Pancreas (tissue), 10 donors: ENCODE measurements at places on chromosomes 3 and 15. TPM values are rescaled to one million over a fixed set of nuclear protein-coding genes. Genes with fewer than 3 reads are reported as not detected.
A peak's percentile ranks its signal among the peaks of the same experiment; 100 is the strongest.

Gene LINGO1
- 3.0 TPM for total RNA-seq

Gene EFHB
- not detected for total RNA-seq

Gene GCSAM
- not detected for total RNA-seq

Gene ACKR4
- 1.3 TPM for total RNA-seq

Gene ARL14
- total RNA-seq: 1.4 TPM

Gene UTS2B
- 0.26 TPM for total RNA-seq

Gene EFCC1
- total RNA-seq: 0.64 TPM

Gene DUOXA2
- total RNA-seq: 0.43 TPM

Gene PLA2G4E
- not detected for total RNA-seq

- DNase-seq: no peak
These were observed 93.8 kb downstream of the FHIT start for GRCh38 chr3:61157414-61157813.

- no peak for DNase-seq
These were observed 227.7 kb downstream of the TLE3 start for GRCh38 chr15:69869881-69870505.

- DNase-seq: no peak
These were observed 26.4 kb upstream of the MYZAP start for GRCh38 chr15:57565311-57565710.

DNA sequence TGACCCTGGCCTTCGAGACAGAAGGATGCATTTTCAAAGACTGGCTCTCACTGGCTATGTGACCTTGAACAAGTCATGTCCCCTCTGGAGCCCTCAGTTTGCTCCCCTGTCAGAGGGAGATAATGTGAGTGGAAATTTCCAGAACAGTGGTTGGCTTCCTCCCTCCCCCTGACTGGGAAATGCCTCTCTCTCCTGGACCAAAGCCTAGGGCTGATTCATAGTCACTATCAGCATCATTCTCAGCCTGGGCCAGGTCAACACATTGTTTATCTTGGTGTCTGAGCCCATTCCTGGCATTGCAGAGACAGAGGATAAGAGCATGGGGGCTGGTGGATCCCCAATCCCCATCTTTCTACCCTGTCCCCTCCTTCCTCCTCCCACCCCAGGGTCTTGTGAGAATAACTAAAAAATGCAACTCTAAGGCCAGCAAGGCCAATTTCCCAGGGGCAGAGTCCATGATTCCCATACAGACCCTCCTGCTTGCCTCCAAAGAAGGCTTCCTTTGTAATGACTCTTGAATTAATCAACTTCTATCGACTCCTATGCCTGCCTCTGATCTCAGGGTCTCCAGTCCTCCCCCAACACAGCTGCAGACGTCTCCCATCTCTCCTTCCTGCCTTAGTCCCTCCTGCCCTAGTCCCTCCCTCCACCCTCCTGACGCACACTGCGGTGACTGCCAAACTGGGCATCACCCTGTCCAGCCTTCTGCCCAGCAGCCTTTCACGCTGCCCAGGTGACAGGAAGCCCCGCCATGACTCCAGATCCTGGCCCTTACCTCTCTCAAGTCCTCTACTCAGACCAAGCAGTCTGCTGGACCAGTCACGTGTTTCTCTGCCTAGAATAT lies 35.4 kb upstream of the CORO2B start:
- DNase-seq: no peak

DNA sequence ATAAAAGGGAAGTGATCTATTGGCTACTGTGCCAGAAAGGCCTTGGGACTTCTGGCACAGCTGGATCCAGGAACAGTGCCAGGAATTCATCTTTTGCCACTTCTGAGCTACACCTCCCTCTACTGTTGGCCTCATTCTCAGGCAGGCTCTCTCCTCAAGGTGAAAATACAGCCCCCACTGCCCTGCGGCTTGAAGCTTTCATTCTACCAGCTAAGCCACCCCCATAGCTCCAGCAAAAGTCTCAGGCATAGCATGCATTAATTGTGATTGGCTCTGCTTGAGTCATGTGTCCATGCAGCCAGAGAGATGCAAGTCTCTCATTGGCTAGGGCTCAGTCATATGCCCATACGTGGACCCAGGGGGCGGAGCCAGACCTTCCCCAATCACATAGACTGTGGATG lies 142.4 kb downstream of the TPRA1 start:
- no peak for DNase-seq

DNA sequence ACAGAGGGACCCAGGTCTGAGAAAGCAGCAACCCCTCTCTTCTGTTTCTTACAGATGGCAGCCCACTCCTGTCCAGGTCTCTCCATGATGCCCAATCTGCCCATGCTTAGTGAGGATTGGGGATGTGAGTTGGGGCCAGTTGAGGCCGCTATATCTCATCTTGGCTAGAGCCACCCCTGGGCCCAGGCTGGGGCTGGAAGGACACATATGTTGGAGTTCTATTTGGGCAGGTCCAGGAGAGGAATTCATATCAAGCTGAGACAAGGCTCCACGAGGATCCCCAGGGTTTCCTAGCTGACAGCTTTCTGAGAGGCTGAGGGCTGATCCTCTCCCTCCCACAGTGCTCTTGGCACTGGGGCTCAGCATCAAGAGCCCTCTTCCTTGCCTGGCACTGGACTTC lies 11.4 kb downstream of the TGM5 start:
- DNase-seq: no peak

GRCh38 chr3:42228796-42229195 lies 37.2 kb downstream of the CCK start:
- DNase-seq: no peak

GRCh38 chr15:80559761-80560160 lies 135.3 kb upstream of the ABHD17C start:
- DNase-seq: no peak

GRCh38 chr3:8341821-8342247 lies 159.8 kb upstream of the LMCD1 start:
- no peak for DNase-seq

DNA sequence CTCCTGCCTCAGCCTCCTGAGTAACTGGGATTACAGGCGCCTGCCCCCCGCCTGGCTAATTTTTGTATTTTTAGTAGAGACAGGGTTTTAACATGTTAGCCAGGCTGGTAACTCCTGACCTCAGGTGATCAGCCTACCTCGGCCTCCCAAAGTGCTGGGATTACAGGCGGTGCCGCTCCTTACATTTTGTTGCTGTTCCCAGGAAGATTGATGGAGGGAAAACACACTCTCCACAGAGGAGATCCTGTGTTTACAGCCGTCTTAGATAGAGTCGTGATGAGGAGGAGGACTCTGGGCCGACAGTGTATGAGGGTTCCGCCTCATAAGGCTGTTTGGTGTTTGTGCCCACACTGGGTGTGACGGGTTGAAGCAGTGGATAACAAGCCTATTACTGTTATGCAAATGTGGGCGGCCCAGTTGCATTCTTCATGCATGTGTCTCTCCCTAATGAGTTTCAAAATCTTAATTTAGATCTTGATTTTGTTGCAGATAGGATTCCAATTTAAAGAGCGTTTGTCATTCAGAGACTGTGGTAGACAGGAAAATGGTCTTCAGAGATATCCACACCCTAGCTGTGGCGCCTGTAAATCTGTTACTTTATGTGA lies 60.0 kb downstream of the APBA2 start:
- DNase-seq: no peak

- no peak for DNase-seq
These were observed 53.4 kb downstream of the ITPR1 start for GRCh38 chr3:4546346-4547178.

DNA sequence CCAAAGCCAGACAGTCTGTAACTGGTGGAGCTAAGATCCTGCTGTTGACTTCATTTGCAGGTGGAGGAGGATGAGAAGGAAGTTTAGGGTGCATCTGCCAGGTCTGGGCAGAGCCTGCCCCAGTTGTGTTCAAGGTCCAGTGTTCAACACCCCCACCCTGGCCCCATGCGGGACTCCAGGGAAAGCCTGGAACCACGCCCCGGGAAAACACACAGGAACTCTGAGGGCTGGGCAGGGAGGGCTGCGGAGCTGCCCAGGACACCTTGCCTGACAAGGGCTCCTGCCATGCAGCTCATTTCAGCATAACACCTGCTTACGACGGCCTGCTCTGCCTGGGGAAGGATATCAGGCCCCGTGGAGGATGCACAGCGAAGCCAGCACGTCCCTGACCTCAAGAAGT lies 286.3 kb downstream of the XXYLT1 start:
- DNase-seq: no peak

- peak; percentile 79 for DNase-seq
These were observed 1.1 kb downstream of the PLXNB1 start for GRCh38 chr3:48428572-48429316.

- DNase-seq: no peak
These were observed 17.0 kb downstream of the BCL2A1 start for GRCh38 chr15:79953951-79954444.

DNA sequence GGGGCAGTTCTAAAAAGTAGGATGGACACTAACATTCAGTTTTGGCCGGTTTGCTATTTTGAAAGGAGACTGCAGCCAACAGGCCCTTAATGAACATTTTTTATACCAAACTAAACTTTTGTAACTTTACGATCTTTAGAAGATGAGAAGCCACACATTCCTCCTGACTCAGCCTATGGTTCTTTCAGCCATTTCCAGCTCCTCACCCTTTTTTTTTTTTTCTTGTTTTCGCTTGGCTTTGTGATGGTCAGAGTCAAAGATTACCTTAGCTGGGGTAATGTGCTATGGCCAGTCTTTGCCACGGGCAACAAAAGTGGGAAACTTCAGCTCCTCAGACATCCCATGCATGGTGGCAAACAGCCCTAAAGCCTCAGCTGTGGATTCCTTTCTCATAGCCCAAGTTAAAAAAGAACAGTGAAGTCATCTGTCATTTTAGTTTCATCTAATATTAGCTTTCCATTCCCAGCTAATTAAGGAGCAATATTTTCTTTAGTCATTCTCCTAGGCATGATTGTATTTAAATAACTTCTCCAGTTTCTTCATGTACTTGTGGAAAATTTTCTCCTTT lies 368.7 kb downstream of the MFSD1 start:
- DNase-seq: no peak

DNA sequence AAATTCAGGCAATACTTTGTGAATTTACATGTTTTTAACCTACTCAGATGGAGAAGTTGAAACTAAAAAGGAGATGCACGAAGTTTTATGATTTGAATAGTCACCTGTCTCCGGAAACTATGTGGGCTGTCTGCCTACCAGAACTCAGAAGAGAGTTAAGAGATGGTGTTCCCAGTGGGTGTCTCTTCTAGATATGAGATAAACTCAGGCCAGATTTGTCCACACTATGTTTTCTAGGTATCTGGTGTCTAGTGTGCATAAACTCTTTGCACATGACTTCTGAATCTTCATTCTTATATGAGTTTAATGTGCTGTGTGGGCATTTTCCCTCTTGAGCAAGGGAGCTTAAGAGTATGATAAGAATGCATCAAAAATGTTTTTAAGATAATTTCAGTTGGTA lies 222.8 kb downstream of the FOXP1 start:
- DNase-seq: no peak

DNA sequence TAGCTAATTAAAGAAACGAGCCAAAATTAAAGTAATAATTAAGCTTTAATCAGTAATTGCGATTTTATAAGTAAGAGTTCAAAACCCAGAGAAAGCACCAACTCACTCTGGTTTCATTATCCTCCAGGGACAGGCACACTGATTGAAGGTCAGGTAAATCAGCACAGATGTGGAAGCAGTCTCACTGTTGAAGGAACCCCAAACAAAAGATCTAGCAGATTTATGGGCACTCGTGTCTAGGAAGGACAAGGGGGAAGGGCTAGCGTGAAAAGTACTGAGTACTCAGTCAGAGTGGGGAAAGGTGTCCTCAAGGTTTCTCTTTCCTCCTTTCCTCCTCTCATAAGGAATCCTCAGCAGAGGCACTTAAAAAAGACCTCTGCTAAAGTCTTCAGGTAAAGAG lies 320.1 kb downstream of the PYDC2 start:
- no peak for DNase-seq

GRCh38 chr3:32220006-32220405 lies 18.5 kb upstream of the CMTM8 start:
- no peak for DNase-seq

- no peak for DNase-seq
These were observed 3.0 kb upstream of the ANKRD28 start for GRCh38 chr3:15800780-15801179.

GRCh38 chr3:108388136-108389132 lies 92.1 kb downstream of the HHLA2 start:
- DNase-seq: no peak

DNA sequence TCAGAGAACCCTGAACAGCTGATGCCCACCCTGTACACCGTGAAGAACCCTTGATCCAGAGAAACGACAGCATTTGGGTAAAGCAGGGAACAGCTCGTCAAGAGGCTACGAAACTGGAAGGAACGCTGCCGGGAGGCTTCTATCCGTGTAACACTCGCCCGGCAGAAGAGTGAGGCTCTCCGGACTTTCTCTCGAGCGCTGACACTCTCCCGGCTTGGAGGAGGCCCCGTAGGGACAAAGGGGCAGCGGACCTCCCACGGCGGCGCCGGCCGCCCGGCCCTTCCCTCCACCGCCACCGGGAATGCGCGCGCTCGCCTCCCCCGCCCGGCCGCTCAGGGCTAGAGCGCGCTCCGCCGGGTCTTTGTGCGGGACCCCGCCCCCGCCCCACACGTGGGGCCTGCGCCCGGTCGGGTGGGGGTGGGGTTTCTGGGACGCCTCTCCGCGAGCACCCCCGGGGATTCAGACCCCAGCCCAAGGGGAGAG lies 1.7 kb downstream of the HYAL2 start:
- DNase-seq: peak; percentile 73

- no peak for DNase-seq
These were observed 417.1 kb downstream of the TAFA4 start for GRCh38 chr3:68515237-68515636.

GRCh38 chr3:86176445-86176784 lies 814.5 kb downstream of the VGLL3 start:
- no peak for DNase-seq

DNA sequence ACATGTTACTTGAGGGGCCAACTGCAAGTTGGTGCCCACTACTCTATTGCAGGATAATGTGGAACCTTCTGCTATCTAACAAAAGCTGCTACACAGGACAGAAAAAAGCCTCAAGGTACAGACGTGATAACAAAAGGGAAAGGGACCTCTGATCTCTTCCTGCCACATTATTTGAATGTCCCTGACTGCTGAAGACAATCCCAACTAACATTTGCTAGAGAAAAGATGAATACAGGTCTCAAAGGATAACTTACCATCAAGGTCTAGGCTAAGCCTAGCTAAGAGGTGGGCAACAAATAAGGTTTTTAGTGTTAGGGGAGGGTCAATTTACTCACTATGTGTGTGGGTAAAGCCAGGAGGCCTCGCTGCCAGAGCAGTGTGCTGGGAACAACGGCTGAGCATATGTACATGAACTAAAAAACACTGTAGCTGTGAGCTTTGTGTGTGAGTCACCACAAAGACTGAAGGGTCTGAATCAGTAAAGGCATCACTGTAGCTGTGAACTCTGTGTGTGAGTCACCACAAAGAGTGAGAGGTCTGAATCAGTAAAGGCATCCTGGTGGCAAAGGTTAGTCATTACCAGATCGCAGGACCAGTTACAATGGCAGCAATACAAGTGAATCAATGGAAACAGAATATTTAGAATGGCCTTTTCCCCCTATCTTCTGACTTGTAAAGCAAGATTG lies 111.7 kb downstream of the LMLN start:
- no peak for DNase-seq
